ENCODE measurements at places on chromosomes 4 and X.

DNA sequence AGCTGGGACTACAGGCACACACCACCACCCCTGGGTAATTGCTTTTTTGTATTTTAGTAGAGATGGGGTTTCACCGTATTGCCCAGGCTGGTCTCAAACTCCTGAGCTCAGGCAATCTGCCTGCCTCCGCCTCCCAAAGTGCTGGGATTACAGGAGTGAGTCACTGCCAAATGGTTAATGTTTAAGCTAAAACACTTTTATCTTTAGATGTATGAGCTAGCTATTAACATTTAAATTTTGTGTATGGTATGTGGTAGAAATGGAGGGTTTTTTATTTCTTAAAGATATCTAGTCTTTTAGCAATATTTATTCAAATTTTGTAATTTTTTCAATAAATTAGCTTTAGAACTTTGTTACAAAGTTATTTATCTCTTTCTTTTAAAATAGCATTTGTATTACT, 1659.8 kb upstream of the ADGRL3 start:
- no peak for DNase-seq

DNA sequence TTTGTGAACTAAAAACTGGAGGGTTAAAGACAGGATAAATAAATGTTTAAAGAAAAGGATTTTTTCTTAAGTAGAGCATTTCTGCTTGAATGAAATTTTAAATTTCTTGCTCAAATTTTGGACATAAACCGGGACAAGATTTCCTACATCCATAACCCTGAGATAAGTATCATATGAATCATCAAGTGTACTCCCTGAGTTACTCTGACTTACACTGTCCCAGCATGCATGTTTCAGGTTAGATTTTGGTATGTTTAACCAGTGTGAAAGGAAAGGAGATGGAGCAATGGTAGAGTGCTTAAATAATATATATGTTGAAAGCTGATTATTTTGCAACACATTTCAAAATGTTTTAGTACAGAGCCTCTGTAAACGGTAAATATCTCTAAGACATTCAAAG, 175.2 kb downstream of the ADGRL3 start:
- DNase-seq: no peak

DNA sequence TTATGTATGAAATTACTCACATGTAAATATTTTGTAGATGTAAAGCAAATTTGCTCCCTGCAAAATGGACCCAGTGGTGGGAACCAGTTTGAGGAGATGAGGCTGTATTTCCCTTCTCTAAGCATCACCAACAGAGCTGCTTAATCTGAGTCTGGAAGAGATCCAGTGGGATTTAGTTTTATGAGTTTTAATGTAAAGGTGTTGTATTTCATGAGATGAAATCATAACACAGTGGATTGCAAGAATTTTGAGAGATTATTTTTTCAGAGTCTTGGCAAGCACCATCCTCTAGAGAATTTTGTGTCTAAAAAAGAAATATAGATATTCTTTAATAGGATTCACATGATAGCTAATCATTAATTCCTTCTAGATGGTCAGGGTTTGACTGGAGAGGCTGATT, 35.6 kb upstream of the SFRP2 start:
- DNase-seq: no peak

DNA sequence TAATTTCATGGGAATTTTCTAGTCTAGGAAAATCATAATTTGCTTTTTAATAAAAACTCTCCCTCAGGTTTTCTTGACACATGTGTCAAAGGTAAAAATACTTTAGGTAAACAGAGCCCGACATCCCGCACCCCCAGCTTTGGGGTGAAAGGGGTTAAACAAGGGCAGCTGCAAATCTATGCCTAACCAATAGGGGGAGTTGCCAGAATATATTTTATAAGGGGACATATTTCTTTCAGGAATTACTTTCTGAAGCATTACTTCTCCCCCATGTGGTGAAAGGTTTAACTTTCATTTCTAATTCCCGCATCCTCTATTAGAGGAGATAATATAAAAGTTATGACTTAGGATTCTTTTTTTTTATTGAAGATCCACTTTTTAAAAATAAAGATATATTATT, 53.9 kb upstream of the HEPH start:
- DNase-seq: no peak

- no peak for DNase-seq
Measured at GRCh38 chrX:74080165-74080564, 223.8 kb upstream of the ZCCHC13 start.

- no peak for DNase-seq
Measured at GRCh38 chr4:173958445-173958844, 325.0 kb downstream of the FBXO8 start.

GRCh38 chr4:166941629-166942028, 292.7 kb downstream of the SPOCK3 start:
- peak; percentile 17 for DNase-seq

DNA sequence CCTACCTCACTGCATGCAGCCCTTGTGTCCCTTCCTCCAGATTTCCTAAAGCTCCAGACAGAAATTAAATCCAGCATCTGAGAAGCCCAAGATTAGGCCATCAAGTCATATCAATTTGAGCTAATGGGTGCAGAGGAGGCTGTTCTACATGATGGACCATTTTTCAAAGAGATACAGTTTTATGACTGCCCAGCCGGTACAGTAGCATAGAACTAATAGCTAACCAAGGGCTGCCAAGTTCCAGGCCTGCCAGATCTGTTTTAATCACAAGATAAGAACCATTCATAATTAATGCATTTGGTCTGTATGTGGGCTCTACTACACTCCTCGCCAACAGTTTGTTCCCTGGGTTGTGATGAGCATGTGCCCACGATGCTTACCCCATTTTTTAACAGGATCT, 73.9 kb upstream of the PLAC1 start:
- DNase-seq: no peak

DNA sequence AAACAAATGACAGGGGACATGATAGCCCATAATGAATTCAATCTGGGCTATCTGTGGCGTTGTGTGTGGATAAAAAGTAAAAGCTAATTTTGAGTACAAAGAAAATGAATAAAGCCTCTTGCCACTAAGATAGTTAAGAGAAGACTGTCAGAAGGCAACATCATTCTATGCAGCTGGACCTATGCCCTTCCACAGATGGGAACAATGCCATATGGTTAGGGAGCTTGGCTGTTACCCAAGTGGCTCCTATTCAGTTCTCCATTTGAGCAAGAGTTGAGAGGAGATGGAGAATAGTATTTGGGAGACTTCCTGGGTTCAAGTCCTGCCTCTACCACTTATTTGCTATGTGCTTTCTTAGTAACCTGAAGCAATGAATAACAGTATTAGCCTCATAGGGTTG, 107.7 kb downstream of the ANXA3 start:
- DNase-seq: no peak
